ENCODE measurements at places on chromosomes 2 and 18.

GRCh38 chr2:122530814-122531213, 775.4 kb downstream of the TSN start:
- DNase-seq: no peak

DNA sequence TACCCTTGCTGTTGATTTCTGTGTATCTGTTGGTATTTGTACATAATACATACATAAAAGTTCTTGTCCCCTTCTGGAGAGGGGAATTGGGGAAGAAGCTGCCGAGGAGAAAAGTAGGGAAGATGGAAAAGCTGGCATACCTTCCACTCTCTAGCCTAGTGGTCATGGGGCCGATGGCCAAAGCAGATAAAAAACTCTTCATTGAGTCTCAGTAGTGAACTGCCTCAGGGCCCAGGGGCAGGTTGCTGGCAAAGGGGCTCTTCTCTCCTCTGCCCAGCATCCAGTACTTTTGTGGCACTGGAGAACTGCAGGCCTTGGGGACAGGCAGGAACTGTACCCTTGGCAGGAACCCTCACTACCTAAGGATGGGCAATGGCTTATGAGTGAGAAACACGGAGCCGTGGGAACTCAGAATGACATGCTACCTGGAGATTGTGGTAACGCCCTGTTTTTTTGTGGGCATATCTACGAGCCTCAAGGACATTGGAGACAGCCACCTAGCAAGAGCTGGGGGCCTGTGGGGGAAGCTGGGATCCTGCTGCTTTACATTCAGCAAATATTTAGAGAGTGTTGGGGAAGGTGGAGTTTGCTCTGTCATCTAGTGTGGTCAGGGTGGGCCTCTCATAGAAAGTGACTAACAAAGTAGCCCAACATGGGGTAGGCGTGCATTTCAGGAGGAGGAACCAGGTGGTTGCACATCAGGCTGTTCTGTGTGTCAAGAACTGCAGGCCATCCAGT, 22.6 kb upstream of the ITGB6 start:
- no peak for DNase-seq

GRCh38 chr2:163121483-163121882, 282.9 kb upstream of the KCNH7 start:
- DNase-seq: no peak

GRCh38 chr2:58376592-58376991, 135.5 kb upstream of the FANCL start:
- no peak for DNase-seq

DNA sequence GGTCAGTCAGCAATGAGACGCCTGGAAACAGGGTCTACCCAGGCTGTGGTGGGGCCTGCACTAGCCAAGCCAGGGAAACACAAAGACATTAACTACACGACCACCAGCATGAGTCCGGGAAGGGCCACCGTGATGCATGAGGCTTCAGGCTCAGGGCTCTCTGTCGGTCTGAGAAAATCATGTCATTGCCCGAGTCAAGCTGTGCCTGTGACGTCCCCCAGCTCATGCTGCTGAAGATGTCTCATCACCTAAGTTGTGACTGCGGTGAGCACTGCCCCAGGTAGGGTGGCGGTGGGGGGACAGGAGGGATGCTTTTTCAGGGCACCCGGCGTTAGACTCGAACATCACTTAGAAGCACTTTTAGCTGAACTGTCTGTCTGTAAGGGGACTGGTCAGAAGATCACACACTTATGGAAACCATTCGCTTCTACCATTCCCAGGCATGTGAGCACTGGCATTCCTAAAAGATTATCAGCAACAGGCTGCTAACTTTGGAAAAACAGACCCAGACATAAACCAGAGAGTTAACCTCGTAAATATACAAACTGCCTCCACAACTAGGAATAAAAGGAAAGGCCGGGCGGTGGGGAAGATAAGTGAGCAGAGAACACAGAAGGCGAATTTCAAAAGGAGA, 234.5 kb downstream of the HDAC4 start:
- DNase-seq: no peak

- no peak for DNase-seq
Observed at GRCh38 chr18:58649966-58650816, 21.1 kb upstream of the MALT1 start.

DNA sequence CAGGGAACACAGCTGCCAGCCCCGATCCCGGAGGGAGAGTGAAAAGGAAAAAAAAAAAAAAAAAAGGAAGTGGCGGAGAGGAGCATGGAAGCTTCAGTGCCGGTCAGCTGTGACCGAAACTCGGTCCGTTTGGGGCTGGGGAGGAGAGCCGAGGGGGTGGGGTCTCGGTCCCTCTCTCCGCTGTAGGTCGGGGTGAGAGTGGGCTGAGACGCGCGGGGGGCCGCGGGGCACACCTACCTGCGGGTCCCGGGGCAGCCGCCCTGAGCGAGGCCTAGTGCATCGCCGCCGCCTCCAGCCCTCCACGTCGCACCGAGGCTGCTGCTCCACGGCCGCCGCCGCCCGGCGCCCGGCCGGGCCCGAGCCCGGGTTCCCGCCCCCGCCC, 536 bp downstream of the VPS54 start:
- DNase-seq: no peak

- no peak for DNase-seq
Observed at GRCh38 chr2:162072181-162072702, 1.8 kb downstream of the DPP4 start.
